Right lung (tissue), 10 donors: ENCODE measurements at places on chromosomes 5 and 9. TPM values are rescaled to one million over a fixed set of nuclear protein-coding genes. Genes with fewer than 3 reads are reported as not detected.

The KLF9 gene
- polyA plus RNA-seq, result 4.0 TPM

DNA sequence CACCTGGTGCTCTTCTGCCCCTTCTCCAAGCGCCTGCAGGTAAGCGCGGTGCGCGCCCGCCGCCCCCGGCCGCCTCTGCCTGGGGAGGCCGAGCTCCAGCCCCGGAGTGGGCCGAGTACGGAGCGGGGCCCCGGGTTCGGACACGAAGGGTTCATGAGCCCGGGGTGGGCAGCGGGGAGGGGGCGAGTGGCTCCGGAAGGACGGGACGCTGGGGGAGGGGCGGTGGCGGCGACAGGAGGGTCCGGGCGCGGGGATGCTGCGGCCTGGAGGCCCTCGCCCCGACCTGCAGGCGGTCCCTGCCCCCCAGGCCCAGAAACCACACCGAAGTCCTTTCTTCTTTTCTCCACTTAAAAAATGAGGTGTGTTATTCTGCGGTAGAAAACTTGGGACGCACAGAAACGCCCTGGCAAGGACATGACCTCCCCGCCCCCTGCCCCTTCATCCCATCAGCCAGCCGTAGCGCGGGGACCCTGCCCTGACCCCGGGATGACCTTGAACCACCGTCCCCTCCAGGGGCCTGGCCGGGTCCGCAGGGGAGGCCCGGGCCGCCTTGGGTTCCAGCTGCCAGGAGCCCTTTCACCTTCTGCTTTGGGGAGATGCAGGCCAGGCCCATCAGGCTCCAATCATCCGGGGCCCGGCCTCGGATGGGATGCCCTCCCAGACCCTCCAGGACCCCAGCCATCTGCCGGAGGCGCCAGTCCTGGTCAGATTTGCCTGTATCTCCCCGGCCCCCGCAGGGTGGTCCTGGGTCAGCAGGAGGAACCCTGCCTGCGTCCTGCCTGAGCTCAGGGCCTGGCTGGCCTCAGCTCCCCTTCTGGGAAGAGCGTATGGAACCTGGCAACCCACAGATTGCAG, 545 bp downstream of the DIPK1B start:
- DNase-seq, result no peak

The LRRTM2 gene
- 2.2 TPM for polyA plus RNA-seq

- no peak for DNase-seq
Measured at GRCh38 chr5:160903076-160903475, 51.1 kb upstream of the ATP10B start.

DNA sequence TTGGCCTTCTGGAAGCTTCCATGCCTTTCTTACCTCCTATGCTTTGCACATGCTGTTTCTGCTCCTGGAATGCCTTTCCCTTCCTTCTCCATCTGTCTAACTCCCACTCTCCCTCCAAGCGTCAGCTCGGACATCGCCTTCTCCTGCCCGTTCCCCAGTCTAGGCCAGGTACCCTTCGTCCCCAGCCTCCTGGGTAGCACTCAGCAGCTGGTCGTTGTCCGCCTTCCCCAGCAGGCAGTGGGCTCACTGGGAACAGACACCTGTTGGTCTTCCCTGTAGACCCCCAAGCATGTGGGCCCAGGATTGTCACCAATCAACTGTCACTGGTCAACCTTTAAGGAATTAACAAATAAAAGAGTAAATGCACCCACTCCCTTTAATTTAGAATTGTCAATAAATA, 202.2 kb downstream of the RGS3 start:
- DNase-seq, result no peak

DNA sequence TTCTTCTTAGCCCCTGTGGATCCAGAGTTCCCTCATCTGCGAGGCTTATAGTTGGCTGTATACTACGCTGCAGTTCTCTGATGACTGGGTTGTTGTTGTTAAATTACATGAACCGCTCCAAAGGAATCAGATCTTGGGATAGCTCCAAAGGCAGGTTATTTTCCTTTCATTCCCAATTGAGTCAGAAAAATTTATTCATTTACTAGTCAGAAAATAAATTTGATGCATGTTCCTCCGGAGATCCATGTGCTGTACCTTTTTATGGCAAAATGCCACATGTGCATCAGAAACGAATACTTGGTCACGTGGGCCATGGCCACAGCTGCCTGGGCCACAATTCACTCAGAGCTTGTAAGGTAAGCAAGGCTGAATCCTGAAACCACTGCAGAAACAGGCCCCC, 304.0 kb downstream of the NR2F1-AS1 start:
- DNase-seq, result no peak

- DNase-seq, result no peak
Measured at GRCh38 chr9:19451240-19452087, 42.7 kb downstream of the ACER2 start.
